Bronchial smooth muscle cell (primary cell): ENCODE measurements at places on chromosomes 11 and 22. TPM values are rescaled to one million over a fixed set of nuclear protein-coding genes. Genes with fewer than 3 reads are reported as not detected.

The MAPK8IP2 gene
- 0.26 and 0.32 TPM in 2 replicates for total RNA-seq

The KAT5 gene
- 39.7 and 64.7 TPM in 2 replicates for total RNA-seq

The VSIG2 gene
- 0.09 and 0.16 TPM in 2 replicates for total RNA-seq

The UBQLNL gene
- total RNA-seq = 0.16 and 0.17 TPM in 2 replicates
